Dermis lymphatic vessel endothelial cell (primary cell): ENCODE measurements at places on chromosomes 7 and 10. TPM values are rescaled to one million over a fixed set of nuclear protein-coding genes. Genes with fewer than 3 reads are reported as not detected.

ARPC1B gene
- 412 and 414 TPM in 2 replicates for total RNA-seq

CDC14C gene
- total RNA-seq, result under 0.01 TPM in 1 of 2 replicates, not detected in the other

SMO gene
- 1.5 and 2.1 TPM in 2 replicates for total RNA-seq

TMEM178B gene
- under 0.01 and 0.11 TPM in 2 replicates for total RNA-seq

ZNF853 gene
- 1.6 and 5.2 TPM in 2 replicates for total RNA-seq

MDFIC gene
- total RNA-seq, result 41.9 and 73.8 TPM in 2 replicates

TRIM74 gene
- total RNA-seq, result 0.09 and 0.22 TPM in 2 replicates

FRAT1 gene
- 5.5 and 5.6 TPM in 2 replicates for total RNA-seq

DYNC1I1 gene
- total RNA-seq, result 8.6 and 10.3 TPM in 2 replicates

LIPA gene
- 270 and 319 TPM in 2 replicates for total RNA-seq
